Osteocyte (in vitro differentiated cells): ENCODE measurements at places on chromosomes 5 and 9. TPM values are rescaled to one million over a fixed set of nuclear protein-coding genes. Genes with fewer than 3 reads are reported as not detected.
A peak's percentile ranks its signal among the peaks of the same experiment; 100 is the strongest.

DNA sequence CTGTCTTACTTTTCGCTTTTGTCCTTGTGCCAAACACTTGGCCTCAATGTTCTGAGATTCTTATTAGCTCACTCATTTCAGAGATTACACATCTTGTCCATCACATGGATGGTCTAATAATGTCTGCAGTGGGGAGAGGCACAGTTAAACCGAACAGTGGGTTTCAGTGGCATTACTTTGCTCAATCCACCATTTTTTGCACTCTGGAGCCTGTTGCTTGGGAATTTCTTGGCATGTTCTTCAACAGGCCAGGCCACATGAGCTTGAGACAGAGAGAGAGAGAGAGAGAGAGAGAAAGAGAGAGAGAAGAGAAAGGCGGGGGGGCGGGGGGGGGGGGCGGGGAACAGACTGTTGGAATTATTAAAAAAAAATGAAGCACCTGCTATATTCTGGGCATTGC lies 1327.8 kb upstream of the WWC1 start:
- H3K36me3 ChIP-seq, result no peaks in the 10 kb centered on the region
- no peak overlapping the region for H3K27ac ChIP-seq
- H3K27me3 ChIP-seq, result no peaks in the 10 kb centered on the region
- no peaks in the 10 kb centered on the region for H3K4me1 ChIP-seq

DNA sequence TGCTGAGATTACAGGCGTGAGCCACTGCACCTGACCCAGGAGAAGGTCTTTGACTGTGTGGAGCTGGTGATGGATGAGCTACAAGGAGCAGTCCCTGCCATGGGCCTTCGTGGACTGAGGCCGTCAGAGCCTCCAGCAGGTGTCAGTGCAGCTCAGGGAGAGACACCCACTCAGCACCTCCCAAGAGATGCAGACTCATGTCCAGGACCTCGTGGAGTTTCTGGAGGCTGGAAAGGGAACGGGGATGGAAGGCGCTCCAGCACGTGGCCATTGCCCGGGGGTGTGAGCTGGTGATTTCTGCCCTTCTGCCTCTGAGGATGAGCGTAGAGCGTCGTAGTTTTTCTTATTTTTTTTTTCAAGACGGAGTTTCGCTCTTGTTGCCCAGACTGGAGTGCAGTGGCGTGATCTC lies 9.5 kb downstream of the TOR4A start:
- no peak overlapping the region for H3K4me3 ChIP-seq
- H3K4me1 ChIP-seq, result peaks cover 2% of the 10 kb centered on the region
- no peaks in the 10 kb centered on the region for H3K36me3 ChIP-seq
- DNase-seq, result no peak
- peaks cover 2% of the 10 kb centered on the region for H3K27me3 ChIP-seq

GRCh38 chr9:132670457-132671391 lies at the start of gene GTF3C4:
Gene GTF3C4, plus strand, starts transcription at chr9:132670464. Its CDS starts 135 bp downstream, at chr9:132670599.
- DNase-seq, result no peak
- H3K27me3 ChIP-seq, result no peaks in the 10 kb centered on the region
- peak within 1 kb of the TSS; percentile 94 for H3K4me3 ChIP-seq
- H3K27ac ChIP-seq, result peak within 1 kb of the TSS; percentile 96
- no peaks in the 10 kb centered on the region for H3K36me3 ChIP-seq

- no peaks in the 10 kb centered on the region for H3K27me3 ChIP-seq
- H3K36me3 ChIP-seq, result peaks cover 22% of the 10 kb centered on the region
- DNase-seq, result no peak
- no peak overlapping the region for H3K4me3 ChIP-seq
- no peak overlapping the region for H3K27ac ChIP-seq
- peaks cover 10% of the 10 kb centered on the region for H3K4me1 ChIP-seq
Measured at GRCh38 chr5:32138839-32139493, 35.2 kb downstream of the GOLPH3 start.

Gene GRM6
- total RNA-seq, result not detected in 2 replicates

Gene MRRF
- total RNA-seq, result 26.0 and 26.6 TPM in 2 replicates

Gene RPS23
- total RNA-seq, result 1,698 and 1,751 TPM in 2 replicates

Gene RAPGEF1
- total RNA-seq, result 94.3 TPM in 2 replicates

Gene FAM219A
- total RNA-seq, result 24.8 and 25.9 TPM in 2 replicates
